Aorta (tissue), 5 donors: ENCODE measurements at places on chromosomes 6 and 20. TPM values are rescaled to one million over a fixed set of nuclear protein-coding genes. Genes with fewer than 3 reads are reported as not detected.
A peak's percentile ranks its signal among the peaks of the same experiment; 100 is the strongest.

The RBPJL gene
- 0.08 TPM for polyA plus RNA-seq

The MLN gene
- not detected for polyA plus RNA-seq

The PHACTR3 gene
- polyA plus RNA-seq, result not detected

The PSORS1C2 gene
- not detected for polyA plus RNA-seq

The ZSCAN23 gene
- 0.82 TPM for polyA plus RNA-seq

The NT5E gene
- polyA plus RNA-seq, result 19.7 TPM

The ASCC3 gene
- polyA plus RNA-seq, result 3.5 TPM

The LY6G6C gene
- not detected for polyA plus RNA-seq

- no peaks in the 10 kb centered on the region for H3K4me1 ChIP-seq
- H3K27me3 ChIP-seq, result no peaks in the 10 kb centered on the region
- no peaks in the 10 kb centered on the region for H3K36me3 ChIP-seq
- no peak for DNase-seq
These were observed 174.9 kb downstream of the SMOC2 start for GRCh38 chr6:168615837-168616236.

GRCh38 chr6:26545627-26546026, 7.5 kb downstream of the HMGN4 start:
- H3K27ac ChIP-seq, result no peak overlapping the region
- no peaks in the 10 kb centered on the region for H3K36me3 ChIP-seq
- H3K27me3 ChIP-seq, result no peaks in the 10 kb centered on the region
- no peaks in the 10 kb centered on the region for H3K4me1 ChIP-seq

DNA sequence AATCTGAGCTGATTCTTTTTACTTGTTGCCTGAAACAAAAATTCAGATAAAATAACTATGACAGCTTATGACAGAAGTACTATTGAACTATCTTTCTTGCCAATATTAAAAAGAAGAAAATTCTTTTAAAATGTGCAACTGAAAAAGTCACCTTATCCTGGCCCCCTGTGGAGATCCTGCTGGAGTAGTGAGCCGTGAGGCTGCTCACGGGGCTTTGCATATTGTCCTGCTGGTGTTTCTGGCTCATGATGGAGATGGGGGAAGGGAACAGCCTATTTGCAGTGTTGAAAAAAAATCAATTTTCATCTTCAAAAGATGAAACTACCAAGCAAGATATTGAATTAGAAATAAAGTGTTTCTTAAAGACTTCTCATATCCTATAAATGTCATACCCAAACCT, 216.0 kb downstream of the SAMD5 start:
- H3K4me1 ChIP-seq, result no peaks in the 10 kb centered on the region
- no peak for DNase-seq
- H3K27me3 ChIP-seq, result no peaks in the 10 kb centered on the region
- H3K27ac ChIP-seq, result no peak overlapping the region
- no peaks in the 10 kb centered on the region for H3K36me3 ChIP-seq

DNA sequence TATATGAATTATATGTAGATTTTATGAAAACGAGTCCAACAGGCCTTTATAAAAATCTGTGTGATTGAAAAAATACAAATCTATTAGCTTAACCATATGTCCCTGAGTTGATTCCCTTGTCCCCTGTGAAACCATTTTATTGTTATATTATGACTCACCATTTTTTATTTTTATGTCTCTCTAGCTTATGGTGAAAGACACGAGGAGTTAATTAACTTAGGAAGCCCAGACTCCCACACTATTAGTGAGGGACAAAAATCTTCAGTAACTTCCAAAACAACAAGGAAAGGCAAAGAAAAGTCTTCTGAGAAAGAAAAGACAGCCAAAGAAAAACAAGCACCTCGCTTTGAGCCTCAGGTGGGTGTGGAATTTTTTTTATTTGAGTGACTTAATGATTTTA, 183.1 kb downstream of the ADGB start:
- no peak for DNase-seq
- no peaks in the 10 kb centered on the region for H3K27me3 ChIP-seq
- no peak overlapping the region for H3K27ac ChIP-seq
- no peak overlapping the region for H3K4me3 ChIP-seq
- H3K36me3 ChIP-seq, result no peaks in the 10 kb centered on the region
- no peaks in the 10 kb centered on the region for H3K4me1 ChIP-seq

- no peaks in the 10 kb centered on the region for H3K4me1 ChIP-seq
- H3K27ac ChIP-seq, result no peak overlapping the region
- DNase-seq, result no peak
- H3K4me3 ChIP-seq, result no peak overlapping the region
These were observed 117.7 kb upstream of the BACH2 start for GRCh38 chr6:90414352-90414751.

GRCh38 chr6:90169374-90169773, 127.3 kb downstream of the BACH2 start:
- no peak overlapping the region for H3K4me3 ChIP-seq
- no peak for DNase-seq
- H3K27ac ChIP-seq, result no peak overlapping the region
- H3K27me3 ChIP-seq, result no peaks in the 10 kb centered on the region

- H3K4me1 ChIP-seq, result no peaks in the 10 kb centered on the region
- H3K27me3 ChIP-seq, result no peaks in the 10 kb centered on the region
- DNase-seq, result no peak
- no peak overlapping the region for H3K27ac ChIP-seq
These were observed 6.2 kb upstream of the SGK1 start for GRCh38 chr6:134324141-134324540.

GRCh38 chr6:148873868-148874267, 127.0 kb downstream of the UST start:
- no peaks in the 10 kb centered on the region for H3K36me3 ChIP-seq
- no peaks in the 10 kb centered on the region for H3K27me3 ChIP-seq
- no peak overlapping the region for H3K27ac ChIP-seq
- H3K4me3 ChIP-seq, result no peak overlapping the region

- H3K27me3 ChIP-seq, result no peaks in the 10 kb centered on the region
- H3K36me3 ChIP-seq, result no peaks in the 10 kb centered on the region
- DNase-seq, result no peak
- H3K4me1 ChIP-seq, result no peaks in the 10 kb centered on the region
- no peak overlapping the region for H3K4me3 ChIP-seq
These were observed 48.0 kb upstream of the STXBP5 start for GRCh38 chr6:147156218-147156617.

GRCh38 chr6:99590728-99591672, 15.6 kb upstream of the PRDM13 start:
- H3K27me3 ChIP-seq, result no peaks in the 10 kb centered on the region
- no peaks in the 10 kb centered on the region for H3K4me1 ChIP-seq
- DNase-seq, result peak; percentile 68
- H3K27ac ChIP-seq, result no peak overlapping the region
